Fibroblast of lung (primary cell): ENCODE measurements at places on chromosomes 3 and 15. TPM values are rescaled to one million over a fixed set of nuclear protein-coding genes. Genes with fewer than 3 reads are reported as not detected.

Gene ALPK3
- 0.26 and 0.50 TPM in 2 replicates for total RNA-seq

Gene PLCH1
- total RNA-seq = under 0.01 TPM in 2 replicates

Gene CCR9
- total RNA-seq = not detected in 2 replicates

DNA sequence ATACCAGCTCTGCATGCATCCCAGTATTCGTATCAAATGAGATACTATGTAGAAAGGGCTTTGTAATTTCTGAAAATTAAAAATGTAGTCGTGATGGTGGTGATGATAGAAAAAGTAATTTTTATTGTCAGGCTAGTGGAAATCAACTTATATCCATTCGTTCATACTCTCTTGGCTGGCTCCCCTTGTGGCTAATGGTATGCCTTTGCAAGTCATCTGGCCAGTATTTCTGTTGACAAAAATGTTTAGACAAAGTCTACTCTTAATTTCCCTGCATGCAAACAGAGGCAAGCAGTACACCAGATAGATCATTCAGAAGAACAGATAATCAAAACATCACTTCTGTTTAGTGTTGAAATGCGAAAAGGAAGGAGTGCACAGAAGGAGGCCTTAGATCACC, 49.6 kb upstream of the DUT start:
- no peak for DNase-seq
- no peaks in the 10 kb centered on the region for H3K36me3 ChIP-seq
- no peak overlapping the region for H3K4me3 ChIP-seq

Gene GHSR
- total RNA-seq = not detected in 2 replicates

DNA sequence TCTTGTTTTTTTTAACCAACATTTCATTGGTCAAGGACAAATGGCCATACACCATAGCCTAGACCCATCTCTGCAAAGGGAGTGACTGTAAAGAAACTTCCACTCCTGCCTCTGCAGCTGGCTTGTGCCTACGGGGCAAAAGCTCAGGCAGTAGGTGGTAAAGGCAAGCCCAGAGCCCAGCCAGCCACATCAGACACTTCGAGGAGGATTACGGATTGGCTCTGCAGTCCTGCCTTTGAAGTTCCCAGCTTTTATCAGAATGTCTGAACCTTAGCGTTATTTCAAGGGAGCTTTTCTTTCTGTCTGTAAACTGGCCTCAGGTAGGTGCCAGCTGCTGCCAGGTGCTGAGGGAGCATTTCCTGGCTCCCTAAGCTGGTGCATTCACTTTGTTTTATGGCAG, 15.6 kb downstream of the ZNF710 start:
- H3K27ac ChIP-seq = no peak overlapping the region
- H3K36me3 ChIP-seq = no peaks in the 10 kb centered on the region
- no peaks in the 10 kb centered on the region for H3K4me1 ChIP-seq
- H3K27me3 ChIP-seq = no peaks in the 10 kb centered on the region

Gene EEF1AKMT4
- 1.2 and 2.3 TPM in 2 replicates for total RNA-seq

Gene GREM1
- total RNA-seq = 113 and 364 TPM in 2 replicates

Gene CADM2
- under 0.01 TPM in 1 of 2 replicates, not detected in the other for total RNA-seq

Gene IRAK2
- 4.4 and 6.6 TPM in 2 replicates for total RNA-seq

DNA sequence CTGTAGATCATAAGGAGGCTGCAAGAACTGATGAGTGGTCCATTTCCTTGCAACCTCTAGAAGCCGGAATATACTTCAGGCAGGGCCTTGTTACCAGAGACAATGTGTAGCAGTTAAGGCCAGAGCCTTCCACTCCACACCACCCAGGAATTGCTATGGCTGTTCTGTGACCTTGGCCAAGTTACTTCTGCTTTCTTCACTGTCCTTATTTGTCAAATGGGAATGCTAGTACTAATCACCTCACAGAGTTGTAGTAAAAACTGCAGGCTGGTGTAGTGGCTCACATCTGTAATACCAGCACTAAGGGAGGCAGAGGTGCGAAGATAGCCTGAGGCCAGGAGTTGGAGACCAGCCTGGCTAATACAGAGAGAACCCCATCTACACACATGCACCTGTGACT, 28.7 kb upstream of the RPN1 start:
- H3K4me3 ChIP-seq = no peak overlapping the region
- no peak for DNase-seq
- H3K4me1 ChIP-seq = no peaks in the 10 kb centered on the region
- H3K36me3 ChIP-seq = no peaks in the 10 kb centered on the region
- no peak overlapping the region for H3K27ac ChIP-seq
- no peaks in the 10 kb centered on the region for H3K27me3 ChIP-seq

DNA sequence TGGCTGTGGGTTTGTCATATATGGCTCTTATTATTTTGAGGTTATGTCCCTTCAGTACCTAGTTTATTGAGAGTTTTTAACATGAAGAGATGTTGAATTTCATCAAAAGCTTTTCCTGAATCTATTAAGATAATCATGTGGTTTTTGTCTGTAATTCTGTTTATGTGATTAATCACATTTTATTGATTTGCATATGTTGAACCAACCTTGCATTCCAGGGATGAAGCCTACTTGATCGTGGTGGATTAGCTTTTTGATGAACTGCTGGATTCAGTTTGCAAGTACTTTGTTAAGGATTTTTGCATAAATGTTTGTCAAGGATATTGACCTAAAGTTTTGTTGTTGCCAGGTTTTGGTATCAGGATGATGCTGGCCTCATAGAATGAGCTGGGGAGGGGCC, 33.1 kb upstream of the IQCF2 start:
- no peak overlapping the region for H3K27ac ChIP-seq
- DNase-seq = no peak
- H3K36me3 ChIP-seq = no peaks in the 10 kb centered on the region
- H3K4me3 ChIP-seq = no peak overlapping the region
- no peaks in the 10 kb centered on the region for H3K27me3 ChIP-seq
- H3K4me1 ChIP-seq = no peaks in the 10 kb centered on the region

- H3K4me3 ChIP-seq = no peak overlapping the region
- DNase-seq = peak; percentile 32
- peaks cover 7% of the 10 kb centered on the region for H3K4me1 ChIP-seq
- H3K27me3 ChIP-seq = no peaks in the 10 kb centered on the region
- H3K27ac ChIP-seq = no peak overlapping the region
- H3K36me3 ChIP-seq = no peaks in the 10 kb centered on the region
Measured at GRCh38 chr3:188584958-188585689, 431.2 kb downstream of the LPP start.
